ENCODE measurements at places on chromosomes 1 and 21.
A peak's percentile ranks its signal among the peaks of the same experiment; 100 is the strongest.

DNA sequence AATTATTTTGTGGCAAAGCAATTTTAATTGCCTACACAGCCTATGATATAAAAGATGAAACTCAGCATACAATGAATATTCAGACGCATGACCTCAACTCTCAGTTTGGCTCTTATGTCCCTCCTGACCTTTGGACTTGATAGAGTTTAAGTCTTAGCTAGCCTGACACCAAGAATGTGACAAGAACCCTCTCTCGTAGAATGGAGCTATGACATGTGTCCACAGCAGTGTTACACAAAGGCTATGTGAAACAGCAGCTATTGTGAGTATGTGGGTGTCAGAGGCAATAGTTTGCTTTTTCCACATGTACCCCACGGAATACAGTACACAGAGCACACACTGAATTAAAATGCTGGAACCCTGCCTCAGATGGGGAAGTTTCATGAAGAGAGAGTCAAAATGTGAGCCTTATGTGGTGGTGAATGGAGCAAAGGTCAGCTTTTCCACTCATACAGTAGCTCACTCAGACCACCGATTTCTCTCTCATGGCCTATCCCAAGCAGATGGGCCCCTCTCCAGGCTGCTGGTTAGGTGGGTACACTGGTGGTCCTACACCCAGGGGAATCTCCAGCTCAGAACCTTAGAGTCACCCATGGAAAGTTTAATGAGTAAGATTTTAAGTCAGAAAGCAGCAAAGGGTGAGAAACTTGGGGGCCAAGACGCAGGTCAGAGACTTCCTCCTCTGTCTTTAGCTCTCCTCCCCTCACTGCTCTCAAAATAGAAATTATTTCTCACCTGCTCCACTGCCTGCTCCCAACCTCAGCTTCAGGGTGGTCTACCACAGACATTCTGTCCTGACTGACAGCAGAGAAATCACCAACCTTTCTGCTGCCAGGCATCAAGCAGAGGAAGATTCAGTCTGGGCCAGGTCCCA, 10.1 kb upstream of the XCL2 start:
- no peak for DNase-seq

DNA sequence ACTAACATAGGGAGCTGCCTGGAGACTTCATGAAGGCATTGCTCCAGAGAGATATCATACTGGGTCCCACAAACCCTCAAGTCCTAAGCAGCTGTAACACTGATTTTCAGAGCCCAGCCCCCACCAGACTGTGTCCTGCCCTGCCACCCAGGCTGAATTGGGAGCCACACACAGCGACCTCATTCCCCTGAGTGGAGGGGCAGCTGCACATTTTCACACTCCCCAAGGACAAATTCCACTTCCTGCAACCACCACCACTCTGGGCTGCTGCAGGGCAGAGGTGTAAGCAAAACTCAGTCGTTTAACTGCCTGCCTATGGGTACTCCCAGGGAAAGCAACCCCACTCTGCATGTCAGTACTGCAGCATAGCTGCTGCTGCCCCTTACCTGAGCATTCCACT, 19.8 kb downstream of the DTL start:
- no peak for DNase-seq

- DNase-seq = no peak
These were observed 221.3 kb downstream of the TOMM20 start for GRCh38 chr1:234907208-234907939.

- DNase-seq = no peak
These were observed 193.1 kb downstream of the RYR2 start for GRCh38 chr1:237235091-237235490.

- DNase-seq = peak; percentile 20
These were observed 1.1 kb downstream of the ARHGAP30 start for GRCh38 chr1:161068306-161069234.

DNA sequence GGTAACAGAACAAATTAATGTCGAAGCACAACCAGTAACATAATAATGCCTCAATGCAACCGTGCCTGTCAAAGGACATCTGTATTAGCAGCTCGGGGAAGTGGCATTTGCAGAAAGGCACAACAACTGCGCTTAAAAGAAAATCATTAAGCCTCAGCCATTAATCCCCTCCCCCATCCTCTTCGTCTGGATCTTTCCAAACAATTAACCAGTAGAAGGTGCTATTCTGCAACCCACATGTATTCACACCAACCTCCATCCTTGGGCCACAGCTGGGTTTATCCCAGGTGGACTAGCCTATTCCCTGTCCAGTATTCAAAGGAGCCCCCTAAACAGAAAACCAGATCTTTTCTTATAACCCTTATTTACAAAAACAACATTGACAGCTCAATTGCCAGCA, 2.6 kb downstream of the RERE start:
- no peak for DNase-seq

DNA sequence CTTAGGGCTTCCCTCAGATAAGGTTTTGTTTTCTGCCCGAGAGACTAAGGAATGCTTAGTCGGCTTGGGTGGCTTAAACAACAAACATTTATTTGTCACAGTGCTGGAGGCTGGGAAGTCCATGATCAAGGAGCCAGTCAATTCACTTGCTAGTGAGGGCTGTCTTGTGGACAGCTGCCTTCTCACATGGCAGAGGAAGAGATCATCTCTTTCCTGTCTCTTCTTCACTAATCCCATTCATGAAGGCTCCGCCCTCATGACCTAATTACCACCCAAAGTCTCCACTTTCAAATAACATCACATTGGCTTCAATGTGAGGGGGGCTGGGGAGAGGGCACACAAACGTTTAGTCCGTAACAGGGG, 50.5 kb upstream of the IL12RB2 start:
- no peak for DNase-seq

DNA sequence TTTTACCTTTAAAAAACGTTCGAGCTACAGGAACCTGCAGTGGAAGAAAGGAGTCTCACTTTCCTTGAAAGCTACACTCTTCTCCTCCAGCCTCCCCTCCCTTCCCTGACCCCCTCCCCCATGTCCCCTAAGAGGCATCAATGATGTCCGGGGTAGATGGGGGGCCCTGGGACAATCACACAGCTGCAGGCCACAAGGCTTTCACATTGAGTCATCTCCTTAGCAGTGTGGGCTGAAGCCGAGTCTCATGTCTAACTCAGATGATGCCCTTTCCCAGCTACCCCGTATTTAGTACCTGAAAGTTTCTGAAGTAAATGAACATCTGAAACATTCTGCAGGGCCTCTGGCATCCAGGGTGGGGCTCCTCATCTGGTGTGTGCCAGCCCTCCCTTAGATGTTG, 6.3 kb upstream of the GPR25 start:
- DNase-seq = peak; percentile 19

GRCh38 chr1:10555635-10556429, 81.1 kb downstream of the PEX14 start:
- DNase-seq = no peak

GRCh38 chr21:33839167-33839716, 76.4 kb downstream of the ATP5PO start:
- DNase-seq = no peak

- DNase-seq = no peak
These were observed 453 bp downstream of the PABPC4 start for GRCh38 chr1:39576016-39576657.

DNA sequence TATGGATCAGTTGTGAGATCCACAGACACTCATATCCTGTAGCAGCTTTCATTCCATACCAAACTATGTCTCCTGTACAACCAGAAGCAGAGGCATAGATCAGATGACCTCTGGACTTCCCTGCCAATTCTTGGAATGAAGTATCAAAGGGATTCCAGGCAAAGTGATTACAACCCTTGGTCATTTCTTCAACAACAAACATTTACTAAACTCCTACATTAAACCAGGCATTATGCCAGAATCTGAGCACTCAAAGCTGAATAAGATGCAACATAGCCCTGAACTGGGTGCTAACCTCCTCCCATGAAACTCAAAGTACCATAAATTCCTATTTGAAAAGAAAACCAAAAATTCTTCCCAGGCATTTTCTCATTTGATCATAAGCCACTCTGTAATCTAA, 121.2 kb upstream of the SGIP1 start:
- DNase-seq = peak; percentile 43

- peak; percentile 87 for DNase-seq
These were observed 42.4 kb downstream of the TMEM53 start for GRCh38 chr1:44631647-44632539.

GRCh38 chr1:69433073-69433472, 134.6 kb upstream of the LRRC7 start:
- no peak for DNase-seq

- peak; percentile 64 for DNase-seq
These were observed 2.4 kb downstream of the S100A5 start for GRCh38 chr1:153538315-153538821.

DNA sequence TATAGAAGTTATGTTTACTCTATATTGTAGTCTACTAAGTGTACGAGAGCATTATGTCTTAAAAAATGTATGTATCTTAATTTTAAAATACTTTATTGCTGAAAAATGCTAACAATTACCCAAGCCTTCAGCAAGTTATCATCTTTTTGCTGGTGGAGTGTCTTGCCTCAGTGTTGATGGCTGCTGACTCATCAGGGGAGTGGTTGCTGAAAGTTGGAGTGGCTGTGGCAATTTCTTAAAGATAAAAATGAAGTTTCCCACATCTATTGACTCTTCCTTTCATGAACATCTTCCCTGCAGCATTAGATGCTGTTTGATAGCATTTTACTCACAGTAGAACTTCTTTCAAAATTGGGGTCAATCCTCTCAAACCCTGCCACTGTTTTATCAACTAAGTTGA, 95.8 kb downstream of the CDC7 start:
- DNase-seq = peak; percentile 41

DNA sequence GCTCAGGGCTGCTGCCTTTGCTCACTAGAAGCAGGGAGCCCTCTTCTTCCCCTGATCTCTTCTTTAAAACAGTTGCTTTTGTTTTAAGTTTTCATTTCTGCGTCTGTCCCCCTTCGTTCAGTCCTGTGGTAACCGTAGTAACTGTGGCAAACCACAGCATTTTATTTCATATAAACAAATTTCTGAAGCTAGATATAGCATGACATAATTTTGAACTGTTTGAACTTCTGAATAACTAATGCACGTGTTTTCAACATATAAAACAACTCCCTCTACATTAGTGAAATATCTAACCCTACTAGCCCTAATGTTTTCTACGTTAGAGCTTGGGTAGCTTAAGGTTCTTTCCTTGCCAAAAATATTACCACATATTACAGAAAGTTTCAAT, 104.6 kb downstream of the DISP1 start:
- DNase-seq = no peak

GRCh38 chr1:43573066-43573800, 42.5 kb downstream of the PTPRF start:
- no peak for DNase-seq

DNA sequence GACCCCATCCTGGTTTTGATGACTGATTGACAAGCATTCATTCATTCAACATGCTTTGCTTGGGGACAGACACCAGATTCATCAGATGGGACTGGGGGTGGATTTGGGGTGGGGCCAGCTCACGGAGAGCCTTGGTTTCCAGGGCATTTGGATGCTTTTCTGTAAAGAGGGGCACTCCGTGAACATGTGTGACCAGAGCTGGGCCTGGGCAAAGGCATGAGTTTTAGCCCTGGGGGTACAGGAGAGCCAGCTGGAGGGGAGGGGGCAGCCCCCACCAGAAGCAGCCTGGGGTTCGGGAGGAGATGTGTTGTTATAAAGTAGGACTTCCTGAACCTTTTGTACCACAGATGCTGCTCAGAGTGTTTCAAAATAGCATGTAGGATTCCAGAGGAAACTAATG, 99.7 kb downstream of the RIPK4 start:
- no peak for DNase-seq

DNA sequence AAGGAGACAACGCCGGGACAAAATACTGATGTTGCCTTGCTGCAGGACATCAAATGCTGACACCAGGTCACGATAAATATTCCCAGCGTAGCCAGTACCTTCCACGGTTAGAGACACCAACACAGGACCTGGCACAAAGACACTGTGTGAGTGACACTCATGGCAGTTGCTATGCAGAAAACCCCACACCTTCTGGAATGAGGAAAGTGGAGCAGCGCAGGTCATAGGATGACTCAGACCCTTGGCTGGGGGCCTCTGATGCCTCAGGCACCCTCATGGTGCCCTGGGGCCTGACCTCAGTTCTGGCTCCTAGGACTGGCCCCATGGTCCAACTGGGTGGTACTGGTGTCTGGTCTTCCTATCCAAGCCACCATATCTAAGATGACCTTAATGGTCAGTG, 7.0 kb downstream of the DCST2 start:
- DNase-seq = peak; percentile 65

GRCh38 chr1:37515185-37516034, 844 bp upstream of the MEAF6 start:
- DNase-seq = no peak

DNA sequence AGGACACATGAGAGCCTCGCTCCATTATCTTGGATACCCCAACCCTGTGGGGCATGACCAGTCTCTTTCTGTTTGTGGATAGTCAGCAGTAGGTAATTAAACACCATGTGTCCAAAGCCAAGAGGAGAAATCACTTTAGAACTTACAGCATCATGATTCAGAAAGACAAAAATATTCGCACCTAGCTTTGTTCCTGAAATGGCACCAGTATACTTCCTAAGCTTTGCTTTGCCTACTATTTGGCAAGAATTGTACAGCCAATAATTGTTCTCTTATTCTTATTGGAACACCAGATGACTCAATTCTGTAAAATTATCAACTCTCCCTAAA, 24.2 kb downstream of the TNFRSF9 start:
- no peak for DNase-seq

DNA sequence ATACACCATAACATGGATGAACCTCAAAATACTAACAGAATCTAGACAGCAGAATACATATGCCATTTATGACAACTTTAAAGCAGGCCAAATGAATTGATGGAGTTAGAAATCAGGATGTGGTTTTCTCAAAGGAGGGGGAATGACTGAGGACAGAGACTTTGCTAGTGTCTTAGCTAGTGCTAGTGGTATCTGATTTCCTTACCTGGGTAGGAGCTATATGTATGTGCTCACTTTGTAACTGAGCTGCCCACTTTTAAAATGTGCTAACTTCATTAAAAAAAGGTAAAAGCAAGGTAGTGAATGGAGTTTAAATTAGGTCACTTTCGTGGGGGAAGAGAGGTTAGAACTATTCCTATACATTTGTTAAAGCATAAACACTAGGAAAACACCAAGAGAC, 2.6 kb downstream of the GTF2B start:
- DNase-seq = no peak

Measured in EL (cell line).